Activated CD8-positive, alpha-beta memory T cell treated with anti-CD3 and anti-CD28 coated beads, Interleukin-2, amount 10 ng/mL, durations not matched to agents 7 days and 5 days (primary cell): ENCODE measurements at places on chromosomes 3 and 15. TPM values are rescaled to one million over a fixed set of nuclear protein-coding genes. Genes with fewer than 3 reads are reported as not detected.

GRCh38 chr15:35757361-35757760 is 211.4 kb upstream of the DPH6 start:
- DNase-seq = no peak

GRCh38 chr3:32399030-32399620 is 7.5 kb downstream of the CMTM7 start:
- no peak for DNase-seq

DNA sequence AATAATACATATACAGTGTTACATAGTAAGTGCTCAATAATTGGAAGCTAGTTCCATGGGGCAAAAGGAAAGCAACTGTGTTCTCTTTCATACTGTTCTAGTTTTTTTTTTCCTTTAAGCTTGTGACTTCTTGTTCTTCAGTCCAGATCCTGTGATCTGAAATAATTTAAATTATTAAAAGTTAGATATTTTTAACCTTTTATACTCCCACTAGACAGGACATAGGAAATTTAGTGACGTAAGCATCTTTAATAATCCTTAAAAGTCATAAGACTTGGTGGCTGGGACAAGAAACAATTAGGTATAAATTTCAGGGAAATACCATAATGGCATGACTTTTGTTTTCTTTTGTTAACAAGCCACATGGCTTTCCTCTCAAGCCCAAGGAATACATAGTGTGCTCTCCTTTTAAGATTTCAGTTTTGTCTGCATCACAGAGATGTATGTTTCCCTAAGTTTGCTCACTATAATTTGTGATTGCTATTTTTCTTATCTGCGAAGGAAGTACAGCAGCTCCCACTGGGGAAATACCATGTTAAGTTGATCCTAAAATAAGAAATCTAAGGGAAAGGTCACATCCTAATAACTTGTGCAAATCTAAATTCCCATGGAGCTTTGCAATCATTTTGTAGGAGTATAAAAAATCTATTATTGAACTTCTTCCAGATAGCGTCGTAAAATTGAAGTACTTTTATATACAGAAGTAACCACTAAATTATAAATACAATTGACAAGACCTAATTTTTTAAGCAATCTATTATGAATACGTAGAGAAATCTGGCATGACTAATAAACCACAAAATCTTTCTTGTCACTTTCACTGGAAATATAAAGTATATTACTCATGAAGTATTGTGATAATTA is 30.1 kb downstream of the PPARG start:
- no peak for DNase-seq

- no peak for DNase-seq
Measured at GRCh38 chr15:96804754-96805153, 474.3 kb downstream of the NR2F2 start.

Gene GPR156
- total RNA-seq = not detected

Gene P2RY1
- total RNA-seq = 0.35 TPM

Gene STRA6
- not detected for total RNA-seq
